Myocyte (in vitro differentiated cells): ENCODE measurements at places on chromosomes 1 and 21. TPM values are rescaled to one million over a fixed set of nuclear protein-coding genes. Genes with fewer than 3 reads are reported as not detected.

The DYNLT4 gene
- not detected in 2 replicates for total RNA-seq

The MYOM3 gene
- 113 and 161 TPM in 2 replicates for total RNA-seq

The GSTM3 gene
- 11.5 and 20.6 TPM in 2 replicates for total RNA-seq

The DNAJC28 gene
- total RNA-seq: 3.3 and 3.5 TPM in 2 replicates

The HSD11B1 gene
- total RNA-seq: 1.2 and 2.0 TPM in 2 replicates
